ENCODE measurements at places on chromosomes 1 and 21.

DNA sequence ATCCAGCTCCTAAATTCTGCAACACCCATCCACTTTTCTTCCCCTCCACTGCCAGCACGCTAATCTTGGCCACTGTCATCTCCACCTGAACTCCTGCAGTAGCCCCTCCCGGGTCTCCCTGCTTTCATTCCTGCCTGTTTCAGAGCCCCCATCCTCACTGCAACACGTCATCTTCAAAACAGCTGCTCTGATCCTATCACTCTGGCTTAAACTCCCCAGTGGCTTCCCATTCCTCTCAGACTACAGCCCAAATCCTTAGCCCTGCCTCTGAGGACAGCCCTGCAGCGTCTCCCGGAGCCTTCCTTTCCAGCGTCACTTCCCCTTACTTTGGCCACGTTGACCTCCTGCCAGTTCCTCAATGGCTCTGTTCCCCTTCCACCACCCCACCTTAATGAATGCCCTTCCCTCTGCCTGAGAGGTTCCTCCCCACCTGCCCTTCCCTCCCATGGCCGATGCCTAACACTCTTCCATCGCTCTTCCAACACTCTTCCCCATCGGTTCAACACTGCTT, 22.9 kb upstream of the IFNAR2 start:
- peak; percentile 68 for DNase-seq

- DNase-seq: no peak
Measured at GRCh38 chr1:222547944-222548671, at the start of gene HHIPL2. Gene HHIPL2, minus strand, starts transcription at chr1:222548104. Its CDS starts 60 bp downstream, at chr1:222548044.

- no peak for DNase-seq
Measured at GRCh38 chr21:37536616-37537278, 170.2 kb downstream of the DYRK1A start.

DNA sequence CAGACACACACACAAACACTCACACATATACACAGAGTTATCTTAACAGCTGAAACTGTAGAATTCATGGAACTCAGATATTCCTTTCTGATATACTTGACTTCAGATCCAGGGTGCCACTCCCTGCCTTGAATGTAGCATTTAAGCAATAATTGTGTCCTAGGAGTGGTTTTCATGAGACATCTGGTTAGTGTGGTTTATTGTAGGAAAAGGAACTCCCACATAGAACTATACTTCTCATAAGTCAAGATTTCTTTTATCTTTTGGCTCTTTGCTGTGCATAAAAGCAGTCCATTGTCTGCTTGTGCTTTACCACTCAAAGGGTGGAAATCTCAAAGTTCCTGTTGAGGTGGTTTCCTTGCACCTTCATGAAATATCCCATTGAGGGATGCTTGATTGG, 272.6 kb upstream of the SGIP1 start:
- no peak for DNase-seq

GRCh38 chr1:95216292-95216990, 17.6 kb upstream of the RWDD3 start:
- DNase-seq: no peak

DNA sequence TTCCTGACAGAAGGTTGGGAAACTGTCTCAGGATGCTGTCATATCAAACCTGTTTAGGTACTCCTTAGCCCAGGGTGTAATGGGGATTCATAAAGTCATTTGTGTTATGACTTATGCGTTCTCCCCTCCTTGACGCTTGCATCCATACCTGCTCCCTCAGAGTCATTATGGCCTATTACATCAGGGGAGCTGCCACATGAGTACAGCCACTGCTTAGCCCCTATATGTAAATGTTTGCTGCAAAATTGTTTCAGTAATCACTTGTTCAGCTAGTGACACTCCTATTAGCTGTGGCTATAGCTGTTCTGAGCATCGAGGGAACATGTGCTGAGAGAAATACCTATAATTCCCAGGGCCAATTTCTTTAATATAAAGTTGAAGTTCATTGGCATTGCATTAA, 10.5 kb downstream of the NTNG1 start:
- no peak for DNase-seq

DNA sequence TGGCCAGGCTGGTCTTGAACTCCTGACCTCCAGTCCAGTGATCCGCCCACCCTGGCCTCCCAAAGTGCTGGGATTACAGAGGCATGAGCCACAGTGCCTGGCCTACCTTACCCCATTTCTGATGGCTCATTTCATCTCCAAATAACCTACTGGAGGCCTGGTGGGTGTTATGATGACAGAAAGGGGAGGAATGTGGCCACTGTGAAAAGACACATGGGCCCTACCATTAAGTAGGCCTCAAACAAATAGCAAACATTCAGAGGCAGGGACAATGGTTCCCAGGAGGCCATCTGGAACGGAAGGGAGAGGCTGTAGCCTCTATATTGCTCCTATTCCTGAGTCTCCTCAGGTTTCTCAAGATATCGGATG, 932 bp upstream of the FCRLA start:
- DNase-seq: no peak

DNA sequence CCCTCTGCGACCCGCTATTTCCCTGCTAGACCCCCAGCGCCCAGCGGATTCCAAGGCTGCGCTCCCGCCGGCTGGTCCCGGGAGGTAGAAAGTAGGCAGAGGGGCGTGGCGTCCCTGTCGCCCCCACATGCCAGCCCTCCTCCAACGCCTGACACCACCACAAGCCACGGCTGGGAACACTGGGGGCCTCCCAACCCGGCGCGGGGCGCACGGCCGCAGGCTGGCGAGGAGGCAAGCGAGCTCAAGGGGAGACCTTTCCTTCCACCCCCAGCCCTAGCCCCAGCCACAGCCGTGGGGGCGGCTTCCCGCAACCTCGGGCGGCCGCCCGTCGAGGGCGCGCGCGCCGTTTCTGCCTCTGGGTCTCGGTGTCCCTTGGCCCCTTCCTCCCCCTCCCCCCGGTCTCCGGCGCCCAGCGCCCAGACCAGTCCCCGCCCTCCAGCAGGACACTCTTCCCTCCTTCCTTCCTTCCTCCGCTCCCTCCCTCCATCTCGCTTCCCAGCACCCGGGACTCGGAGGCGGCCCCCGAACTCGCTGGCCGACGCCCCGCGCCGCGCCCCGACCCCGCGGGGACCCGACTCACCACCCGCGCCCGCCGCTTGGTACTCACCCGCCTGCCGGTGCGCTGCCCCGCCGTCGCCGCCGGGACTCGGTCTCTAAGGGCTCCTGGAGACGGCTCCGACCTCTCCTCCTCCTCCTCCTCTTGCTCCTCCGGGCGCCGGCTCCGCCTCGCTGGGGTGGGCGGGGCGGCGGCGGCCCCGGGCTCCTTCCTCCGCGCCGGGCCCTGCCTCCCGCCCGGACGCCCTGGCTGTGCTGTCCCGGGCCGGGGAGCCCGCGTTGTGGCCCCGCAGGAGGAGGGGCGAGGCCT, at the start of gene GNG12:
TSS of gene GNG12 (minus strand) at position 731 of the 865 bp plus-strand sequence. CDS start 125,781 bp downstream, outside the sequence.
- DNase-seq: no peak

GRCh38 chr1:22654692-22655091, 1.7 kb downstream of the C1QB start:
- no peak for DNase-seq

- no peak for DNase-seq
Measured at GRCh38 chr21:20720623-20721022, 277.6 kb upstream of the NCAM2 start.

DNA sequence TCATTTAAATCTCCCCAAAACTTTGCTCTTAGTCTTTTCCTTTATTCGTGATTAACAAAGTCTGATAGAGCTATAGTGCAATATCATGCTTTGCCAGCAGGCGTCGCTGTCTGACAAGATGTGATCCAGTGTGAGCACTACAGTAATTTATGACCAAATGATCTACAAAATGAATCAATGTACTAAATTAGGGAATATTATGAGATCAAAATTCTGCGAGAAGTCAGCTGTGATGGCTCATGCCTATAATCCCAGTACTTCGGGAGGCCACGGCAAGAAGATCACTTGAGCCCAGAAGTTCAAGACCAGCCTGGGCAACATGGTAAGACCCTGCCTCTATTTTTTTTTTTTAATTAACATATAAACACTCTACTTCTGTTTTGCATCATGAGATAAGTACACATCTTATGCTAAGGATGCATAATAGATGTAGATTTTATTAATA, 3.6 kb upstream of the SPSB1 start:
- DNase-seq: peak; percentile 72

DNA sequence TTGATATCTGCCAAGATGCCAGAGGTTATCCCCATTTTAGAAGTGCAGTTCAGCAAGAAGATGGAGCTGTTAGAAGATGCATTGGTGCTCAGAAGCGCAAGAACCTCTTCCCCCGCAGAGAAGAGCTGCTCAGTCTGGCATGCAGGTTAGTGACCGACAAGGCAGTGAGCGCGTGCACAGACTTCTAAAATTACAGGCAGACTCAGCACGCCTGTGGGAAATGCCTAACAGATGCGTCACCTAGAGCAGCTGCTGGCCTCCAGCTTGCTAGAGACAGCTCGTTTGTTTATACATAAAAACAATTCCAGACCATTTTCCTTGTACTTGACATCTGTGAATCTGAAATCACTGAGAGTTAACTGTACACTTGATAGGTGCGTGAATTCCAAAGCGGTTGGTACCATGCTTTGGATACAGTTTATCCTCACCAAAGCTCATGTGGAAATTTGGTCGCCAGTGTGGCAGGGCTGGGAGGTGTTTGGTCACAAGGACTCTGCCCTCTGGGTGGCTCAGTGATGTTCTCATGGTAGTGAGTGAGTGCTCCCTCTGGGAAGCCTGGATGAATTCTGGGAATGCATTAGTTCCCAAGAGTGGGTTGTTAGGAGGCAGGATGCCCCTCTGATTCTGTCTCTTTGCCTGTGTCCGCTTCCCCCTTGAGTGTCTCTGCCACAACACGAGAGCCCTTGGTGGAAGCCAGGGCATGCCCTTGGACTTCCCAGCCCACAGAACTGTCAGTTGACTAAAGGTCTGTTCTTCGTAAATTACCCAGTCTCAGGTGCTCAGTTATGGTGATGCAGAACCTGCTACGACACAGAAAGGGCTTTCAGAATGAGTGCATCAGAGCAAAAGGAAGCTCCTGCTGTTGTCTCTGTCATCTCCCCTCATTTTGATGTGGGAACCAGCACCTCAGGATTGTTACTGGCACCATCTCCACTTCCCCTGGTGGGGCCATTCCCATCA, 24.4 kb downstream of the SNAP47 start:
- no peak for DNase-seq

DNA sequence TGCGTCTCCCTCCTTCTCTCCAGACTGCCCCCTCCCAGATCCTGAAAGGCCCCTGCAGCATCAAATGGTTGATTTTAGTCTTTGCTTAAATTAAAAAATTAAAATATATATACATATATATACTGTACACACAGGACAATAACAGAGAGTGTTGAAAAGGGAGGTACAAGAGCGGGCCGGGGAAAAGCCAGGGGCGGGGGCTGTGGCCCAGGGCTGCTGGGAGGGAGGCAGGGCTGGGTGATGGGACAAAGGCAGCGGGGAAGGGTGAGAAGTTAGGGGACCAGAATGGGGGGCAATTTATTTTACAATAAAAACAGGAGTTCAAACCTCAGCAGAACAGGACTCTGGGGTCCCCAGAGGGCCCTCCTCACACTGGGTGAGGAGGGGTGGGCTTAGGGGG, 10.5 kb downstream of the ARL8A start:
- DNase-seq: no peak

GRCh38 chr1:195733408-195733807, 874.8 kb downstream of the KCNT2 start:
- DNase-seq: no peak
